Sigmoid colon (tissue), 7 donors: ENCODE measurements at places on chromosomes 11 and 22. TPM values are rescaled to one million over a fixed set of nuclear protein-coding genes. Genes with fewer than 3 reads are reported as not detected.

GRCh38 chr11:120136356-120136755 lies 1.6 kb downstream of the TRIM29 start:
- DNase-seq, result no peak
- H3K4me3 ChIP-seq, result no peak overlapping the region
- no peaks in the 10 kb centered on the region for H3K36me3 ChIP-seq
- no peaks in the 10 kb centered on the region for H3K27me3 ChIP-seq

DNA sequence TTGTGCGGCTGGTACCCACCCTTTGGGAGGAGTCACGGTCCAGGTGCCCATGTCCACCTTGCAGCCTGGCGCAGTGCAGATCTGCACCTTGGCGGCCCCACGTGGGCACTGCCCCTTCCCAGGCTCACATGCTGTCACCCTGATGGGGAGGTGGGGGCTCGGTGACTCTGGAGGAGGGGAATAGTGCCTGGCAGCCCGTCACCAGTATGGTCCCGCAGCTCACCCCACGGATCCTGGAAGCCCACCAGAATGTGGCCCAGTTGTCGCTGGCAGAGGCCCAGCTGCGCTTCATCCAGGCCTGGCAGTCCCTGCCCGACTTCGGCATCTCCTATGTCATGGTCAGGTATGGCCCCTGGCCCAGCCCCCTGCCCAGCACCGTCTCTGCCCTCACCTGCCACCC lies 5.2 kb downstream of the TRPT1 start:
- H3K36me3 ChIP-seq, result peaks cover 21% of the 10 kb centered on the region
- no peaks in the 10 kb centered on the region for H3K27me3 ChIP-seq
- H3K27ac ChIP-seq, result no peak overlapping the region
- DNase-seq, result no peak
- peaks cover 10% of the 10 kb centered on the region for H3K4me1 ChIP-seq
- H3K4me3 ChIP-seq, result no peak overlapping the region

DNA sequence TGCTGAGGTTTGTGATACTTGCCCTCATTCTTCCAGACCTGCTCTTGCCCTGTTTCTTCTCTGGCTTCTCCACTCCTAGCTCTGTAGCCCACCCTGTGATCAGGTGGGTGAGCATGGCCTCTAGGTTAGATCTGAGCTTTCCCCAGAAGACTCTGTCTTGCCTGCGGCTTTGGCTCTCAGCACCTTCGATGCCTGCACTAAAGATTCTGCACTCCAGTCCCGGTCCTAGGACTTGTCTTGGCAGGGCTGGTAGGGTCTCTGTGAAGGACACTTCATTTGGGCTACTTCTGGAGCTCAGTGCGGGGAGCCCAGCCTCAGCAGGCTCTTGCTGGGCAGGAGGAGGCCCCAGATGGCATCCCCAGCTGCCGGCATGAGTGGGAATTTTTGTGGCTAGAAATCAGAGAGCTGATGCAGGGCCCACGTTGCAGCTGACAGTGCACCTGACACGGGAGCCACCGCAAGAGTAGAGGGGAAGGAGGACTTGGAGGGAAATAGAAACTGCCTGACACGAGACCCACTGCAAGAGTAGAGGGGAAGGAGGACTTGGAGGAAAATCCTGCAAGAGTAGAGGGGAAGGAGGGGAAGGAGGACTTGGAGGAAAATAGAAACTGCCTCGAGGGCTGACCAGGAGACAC lies 226.9 kb upstream of the B3GAT1 start:
- no peaks in the 10 kb centered on the region for H3K4me1 ChIP-seq
- H3K36me3 ChIP-seq, result no peaks in the 10 kb centered on the region
- H3K27me3 ChIP-seq, result peaks cover 5% of the 10 kb centered on the region
- H3K4me3 ChIP-seq, result no peak overlapping the region

GRCh38 chr11:115421352-115421991 lies 82.7 kb downstream of the CADM1 start:
- no peak overlapping the region for H3K27ac ChIP-seq
- no peaks in the 10 kb centered on the region for H3K4me1 ChIP-seq
- no peaks in the 10 kb centered on the region for H3K27me3 ChIP-seq
- H3K36me3 ChIP-seq, result no peaks in the 10 kb centered on the region

GRCh38 chr22:17119481-17120202 lies 1.5 kb downstream of the TMEM121B start:
- H3K27ac ChIP-seq, result no peak overlapping the region
- no peak overlapping the region for H3K4me3 ChIP-seq
- H3K36me3 ChIP-seq, result no peaks in the 10 kb centered on the region
- peaks cover 15% of the 10 kb centered on the region for H3K27me3 ChIP-seq

GRCh38 chr11:120034176-120034875 lies 103.6 kb downstream of the TRIM29 start:
- H3K36me3 ChIP-seq, result no peaks in the 10 kb centered on the region
- H3K27ac ChIP-seq, result no peak overlapping the region
- H3K4me1 ChIP-seq, result no peaks in the 10 kb centered on the region

- no peak overlapping the region for H3K27ac ChIP-seq
- no peaks in the 10 kb centered on the region for H3K27me3 ChIP-seq
- no peak overlapping the region for H3K4me3 ChIP-seq
- no peaks in the 10 kb centered on the region for H3K4me1 ChIP-seq
Measured at GRCh38 chr11:70650075-70650909, 252.0 kb downstream of the CTTN start.

GRCh38 chr11:7582338-7582985 lies 68.7 kb downstream of the PPFIBP2 start:
- no peak for DNase-seq
- peaks cover 11% of the 10 kb centered on the region for H3K4me1 ChIP-seq
- H3K27ac ChIP-seq, result no peak overlapping the region
- no peaks in the 10 kb centered on the region for H3K27me3 ChIP-seq
- no peaks in the 10 kb centered on the region for H3K36me3 ChIP-seq
- no peak overlapping the region for H3K4me3 ChIP-seq

- H3K27me3 ChIP-seq, result peaks cover 8% of the 10 kb centered on the region
- no peak overlapping the region for H3K4me3 ChIP-seq
- no peak for DNase-seq
- no peaks in the 10 kb centered on the region for H3K36me3 ChIP-seq
- no peak overlapping the region for H3K27ac ChIP-seq
- no peaks in the 10 kb centered on the region for H3K4me1 ChIP-seq
Measured at GRCh38 chr11:118027694-118028093, 41.5 kb downstream of the IL10RA start.

- no peaks in the 10 kb centered on the region for H3K36me3 ChIP-seq
- no peak for DNase-seq
- no peak overlapping the region for H3K4me3 ChIP-seq
- H3K27ac ChIP-seq, result no peak overlapping the region
- H3K27me3 ChIP-seq, result no peaks in the 10 kb centered on the region
Measured at GRCh38 chr11:83153764-83154163, 3.2 kb upstream of the PCF11 start.

DNA sequence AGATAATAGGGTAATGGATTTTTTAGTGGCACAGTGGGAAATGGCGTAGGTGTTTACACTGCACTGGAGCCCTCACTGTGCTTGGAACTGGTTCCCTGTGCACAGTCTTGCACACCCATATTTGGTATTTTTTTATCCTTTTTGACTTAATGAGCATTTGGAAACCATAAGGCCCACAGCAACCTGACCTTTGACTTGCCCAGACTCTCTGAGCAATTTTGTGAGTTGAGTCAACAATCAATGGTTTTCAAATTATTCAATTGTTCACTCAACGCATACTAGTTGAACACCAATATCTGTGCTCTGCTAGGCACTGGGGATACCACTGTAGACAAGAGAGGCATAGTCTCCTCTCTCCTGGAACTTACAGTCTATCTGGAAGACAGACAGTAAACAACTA lies 14.3 kb downstream of the CD44 start:
- H3K4me3 ChIP-seq, result no peak overlapping the region
- no peaks in the 10 kb centered on the region for H3K27me3 ChIP-seq
- H3K4me1 ChIP-seq, result peaks cover 16% of the 10 kb centered on the region

DNA sequence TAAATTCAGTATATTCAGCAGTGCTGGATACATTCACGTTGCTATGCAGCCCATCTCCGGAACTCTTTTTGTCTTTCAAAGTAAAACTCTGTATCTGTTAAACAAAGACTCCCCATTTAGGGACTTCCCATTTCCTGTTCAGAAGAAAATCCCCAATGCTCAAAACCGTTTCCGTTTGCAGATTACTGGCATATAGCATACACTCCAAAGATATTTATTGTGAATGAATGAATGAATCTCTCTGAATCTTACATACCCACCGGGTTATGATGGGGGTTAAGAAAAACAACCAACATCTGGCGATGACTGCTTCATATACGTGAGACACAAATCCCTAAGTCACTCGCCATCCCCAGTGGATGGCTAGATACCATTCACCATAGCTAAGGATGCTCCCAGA lies 1.6 kb downstream of the THY1 start:
- no peaks in the 10 kb centered on the region for H3K27me3 ChIP-seq
- DNase-seq, result no peak
- peaks cover 37% of the 10 kb centered on the region for H3K4me1 ChIP-seq
- no peaks in the 10 kb centered on the region for H3K36me3 ChIP-seq

GRCh38 chr11:87597725-87598124 lies 560.0 kb downstream of the TMEM135 start:
- no peaks in the 10 kb centered on the region for H3K27me3 ChIP-seq
- no peak overlapping the region for H3K27ac ChIP-seq
- no peaks in the 10 kb centered on the region for H3K4me1 ChIP-seq
- no peak overlapping the region for H3K4me3 ChIP-seq
- DNase-seq, result no peak

RASD2 gene
- total RNA-seq, result 6.6 TPM

RPL3 gene
- 2,188 TPM for total RNA-seq

KRTAP5-7 gene
- 0.49 TPM for total RNA-seq

OR1S1 gene
- total RNA-seq, result not detected

RASSF7 gene
- total RNA-seq, result 3.3 TPM
